Stromal cell of bone marrow (primary cell): ENCODE measurements at places on chromosomes 3 and 15.

DNA sequence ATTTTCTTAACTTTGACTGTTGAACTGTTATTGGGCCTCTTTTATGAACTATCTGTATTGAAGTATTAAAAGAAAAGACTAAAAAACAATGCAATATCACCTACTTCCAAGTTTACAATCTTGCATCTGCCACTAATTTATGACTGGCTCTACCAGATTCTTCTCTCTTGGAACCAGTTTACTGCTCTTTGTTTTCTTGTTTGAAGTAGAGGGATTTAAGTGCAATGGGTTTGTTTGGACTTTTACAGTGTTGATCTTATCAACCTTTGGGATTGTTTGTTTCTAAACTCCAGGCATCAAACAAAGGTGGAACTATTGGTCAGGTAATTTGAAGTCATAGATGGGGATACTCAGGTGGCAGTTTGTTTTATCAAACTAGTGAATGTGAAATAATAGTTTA, 43.0 kb upstream of the MEIS2 start:
- DNase-seq = no peak

DNA sequence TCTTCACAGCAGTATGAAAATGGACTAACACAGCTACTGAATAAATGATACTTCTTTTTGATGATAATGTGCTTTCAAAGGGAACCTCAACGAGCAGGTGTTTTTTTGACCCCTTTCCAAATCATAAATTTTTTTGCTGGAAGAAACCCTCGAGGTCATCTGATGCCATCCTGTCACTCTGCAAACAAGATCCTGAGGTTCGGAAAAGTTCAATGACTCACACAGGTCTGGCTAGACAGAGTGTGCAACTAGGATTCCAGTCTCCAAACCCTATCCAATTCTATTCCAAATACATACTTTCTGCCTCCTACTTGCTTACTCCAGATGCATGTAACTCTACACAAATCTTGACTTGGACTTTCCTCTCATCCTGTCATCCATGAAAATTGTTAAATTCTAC, 124.7 kb downstream of the NEDD4 start:
- DNase-seq = no peak

GRCh38 chr15:29135309-29135657, 134.3 kb downstream of the NSMCE3 start:
- DNase-seq = no peak

DNA sequence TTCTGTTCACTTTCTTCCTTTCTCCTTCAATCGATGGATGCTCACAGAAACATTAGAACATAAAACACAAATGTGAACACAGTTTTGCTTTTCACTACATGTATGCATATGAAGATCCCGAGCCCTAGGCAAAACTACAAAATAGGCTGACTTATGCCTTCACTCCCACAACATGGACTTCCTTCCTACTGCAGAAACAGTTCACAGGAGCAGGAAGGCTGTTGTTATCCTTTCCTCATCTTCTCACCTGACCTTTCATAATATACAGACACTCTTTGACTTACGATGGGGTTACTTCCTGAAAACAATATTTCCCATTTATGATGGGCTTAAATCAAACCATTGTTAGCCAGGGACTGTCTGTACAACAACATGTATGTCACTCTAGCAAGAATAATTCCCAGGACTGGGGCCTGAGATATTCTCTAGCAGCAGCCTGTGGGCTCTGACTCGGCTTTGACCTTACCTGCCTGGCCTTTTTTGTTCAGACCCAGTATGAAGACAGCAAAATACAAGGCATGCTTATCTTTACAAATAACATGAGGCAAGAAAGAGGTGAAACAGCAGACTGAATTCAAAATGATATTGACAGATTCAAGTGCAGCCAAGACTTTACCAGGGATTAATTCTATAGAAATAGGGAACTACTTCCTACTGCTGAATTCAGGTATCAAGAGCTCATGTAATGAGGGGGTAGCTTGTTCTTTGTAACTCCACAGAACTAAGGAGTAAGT, 51.8 kb upstream of the PLXND1 start:
- DNase-seq = no peak

DNA sequence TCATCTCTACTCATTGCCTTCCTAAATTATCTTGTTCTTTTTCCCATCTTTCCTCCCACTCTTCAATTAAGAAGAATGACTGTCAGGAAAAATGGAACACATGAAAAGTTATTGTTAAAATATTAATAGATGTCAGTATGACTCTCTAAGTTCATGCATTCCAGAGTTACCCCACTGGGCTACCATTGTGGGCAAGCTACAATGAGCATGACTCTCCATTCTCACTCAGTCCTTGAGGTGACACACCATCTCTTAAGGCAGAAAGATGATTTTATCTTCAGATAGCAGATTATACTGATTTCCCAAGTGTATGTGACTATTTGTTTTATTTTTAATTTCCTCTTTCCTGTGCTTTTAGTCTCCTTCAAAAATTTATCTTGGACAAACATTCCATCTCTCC, 144.3 kb downstream of the ALCAM start:
- no peak for DNase-seq

DNA sequence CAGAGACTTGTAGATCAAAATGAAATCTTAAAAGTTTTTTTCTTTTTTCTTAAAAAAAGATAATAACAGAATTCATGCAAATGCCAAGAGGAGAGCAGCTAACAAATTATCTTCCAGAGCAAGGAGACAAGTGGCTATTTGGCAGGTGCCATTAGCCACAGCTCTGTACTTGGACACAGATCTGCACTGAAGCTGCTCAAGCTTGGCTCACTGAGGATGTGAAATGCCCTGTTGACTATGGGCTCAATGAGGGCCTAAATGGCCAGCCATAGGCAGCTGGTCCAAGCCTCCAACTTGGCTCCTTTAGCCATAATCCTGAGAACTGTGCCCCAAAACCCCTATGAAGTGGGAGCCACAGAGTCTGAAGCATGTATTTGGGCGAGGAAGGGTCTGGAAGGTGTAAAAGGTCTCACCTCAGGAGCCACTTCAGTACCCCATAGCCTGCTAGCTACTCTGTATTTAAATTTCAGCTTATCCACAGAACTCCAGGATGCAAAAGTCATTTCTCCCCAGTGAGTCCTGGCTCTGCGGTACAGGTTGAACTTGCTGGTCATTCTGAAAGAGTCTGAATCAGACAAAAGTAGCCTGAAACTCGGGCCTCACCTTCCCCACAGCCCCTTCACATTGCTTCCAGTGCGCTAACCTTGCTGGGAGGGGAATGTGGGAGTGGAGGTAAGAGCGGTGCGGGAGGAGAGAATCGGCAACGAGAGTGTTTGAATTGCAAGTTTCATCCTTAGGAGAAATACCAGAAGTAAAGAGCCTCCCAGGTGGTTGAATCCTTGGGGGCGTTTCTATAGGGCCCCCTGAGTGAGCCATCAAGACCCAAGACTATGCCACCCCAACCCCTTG, 48.0 kb downstream of the ZIC4 start:
- DNase-seq = no peak

- DNase-seq = peak; percentile 58
These were observed 664 bp downstream of the PARP3 start for GRCh38 chr3:51942603-51943450.

GRCh38 chr15:41876007-41876406, 17.8 kb downstream of the SPTBN5 start:
- DNase-seq = no peak

DNA sequence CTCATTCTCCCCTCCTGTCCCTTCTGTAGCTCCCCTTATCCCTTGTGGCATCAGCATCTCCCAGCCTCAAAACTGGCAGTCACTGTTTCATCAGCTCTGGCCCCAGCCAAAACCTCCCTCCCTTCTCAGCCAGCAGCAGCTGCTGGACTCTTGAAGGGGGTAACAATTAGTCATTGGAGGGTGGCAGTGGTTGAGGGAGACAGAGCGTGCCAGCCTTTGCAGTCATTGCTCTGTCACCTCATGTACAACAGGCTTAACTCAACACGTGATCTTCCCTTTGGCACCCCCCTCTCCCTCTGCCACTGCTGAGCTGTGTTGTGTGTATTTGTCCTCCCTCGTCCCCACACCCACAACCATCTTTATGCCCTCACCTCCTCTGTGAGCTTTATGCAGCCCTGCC, 28.2 kb downstream of the RBP2 start:
- no peak for DNase-seq

- DNase-seq = no peak
These were observed 27.8 kb upstream of the IGDCC4 start for GRCh38 chr15:65450556-65450955.

- DNase-seq = no peak
These were observed 101.7 kb upstream of the MANF start for GRCh38 chr3:51283421-51283820.

- DNase-seq = no peak
These were observed 34.4 kb downstream of the POC1A start for GRCh38 chr3:52119826-52120225.

DNA sequence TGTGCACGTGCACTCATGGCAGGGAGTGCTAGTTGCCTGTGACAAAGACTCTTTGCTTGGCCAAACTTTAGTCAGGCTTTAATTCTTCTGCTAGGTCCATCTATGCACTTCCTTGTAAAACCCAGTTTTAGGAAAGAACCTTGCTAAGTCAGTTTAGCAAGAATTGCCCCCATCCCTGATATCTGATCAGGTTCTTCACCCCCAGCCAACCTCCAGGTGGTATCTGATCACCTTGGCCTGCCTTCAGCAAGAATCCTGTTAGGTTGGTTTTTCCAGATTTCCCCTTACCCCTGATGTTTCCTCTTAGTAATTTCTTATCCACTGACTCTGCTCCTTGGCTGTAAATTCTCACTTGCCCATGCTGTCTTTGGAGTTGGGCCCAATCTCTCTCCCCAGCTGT, 8.4 kb downstream of the HSPBAP1 start:
- DNase-seq = no peak

GRCh38 chr3:195094191-195094921, 176.6 kb downstream of the XXYLT1 start:
- DNase-seq = no peak

- no peak for DNase-seq
These were observed 16.3 kb downstream of the SLC6A20 start for GRCh38 chr3:45779746-45780735.

- DNase-seq = no peak
These were observed 20.2 kb downstream of the AKAP13 start for GRCh38 chr15:85400606-85401005.

DNA sequence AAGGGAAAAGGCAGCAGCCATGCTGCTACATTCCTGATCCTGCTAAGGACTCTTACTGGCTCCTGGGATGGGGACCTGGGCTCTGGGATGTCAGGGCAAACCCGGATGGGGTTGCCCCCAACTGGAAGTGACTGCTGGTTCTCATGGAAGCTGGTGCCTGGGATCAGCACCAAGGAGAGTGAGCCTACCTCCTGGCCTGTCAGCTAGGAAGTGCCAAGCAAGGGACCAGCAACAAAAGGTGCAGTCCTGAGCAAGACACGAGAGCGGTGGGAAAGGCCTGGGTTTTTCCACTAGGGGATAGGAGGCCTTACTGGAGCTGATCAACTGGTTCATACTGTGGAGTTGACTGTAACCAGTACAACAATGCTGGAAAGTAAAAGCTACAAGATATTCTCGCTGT, 47.9 kb upstream of the SYNM start:
- no peak for DNase-seq

DNA sequence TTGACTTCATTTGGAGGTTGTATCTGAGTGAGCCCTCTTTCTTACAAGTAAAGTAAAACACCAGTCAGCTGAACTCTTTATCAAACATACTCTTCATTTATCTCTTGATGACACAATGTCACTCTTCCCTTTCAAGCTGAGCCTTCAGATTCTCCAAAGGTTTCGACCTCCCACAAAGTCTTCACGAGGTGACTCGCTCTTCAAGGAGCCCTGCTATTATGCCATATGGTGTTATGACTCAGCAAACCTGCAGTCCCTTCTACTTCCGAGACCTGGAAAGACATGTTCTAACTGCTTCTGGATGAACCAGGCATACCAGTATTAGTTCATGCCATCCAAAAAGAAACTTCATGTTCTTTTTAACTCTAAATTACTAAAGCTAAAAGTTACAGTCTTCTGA, 23.1 kb downstream of the AADAC start:
- DNase-seq = no peak

DNA sequence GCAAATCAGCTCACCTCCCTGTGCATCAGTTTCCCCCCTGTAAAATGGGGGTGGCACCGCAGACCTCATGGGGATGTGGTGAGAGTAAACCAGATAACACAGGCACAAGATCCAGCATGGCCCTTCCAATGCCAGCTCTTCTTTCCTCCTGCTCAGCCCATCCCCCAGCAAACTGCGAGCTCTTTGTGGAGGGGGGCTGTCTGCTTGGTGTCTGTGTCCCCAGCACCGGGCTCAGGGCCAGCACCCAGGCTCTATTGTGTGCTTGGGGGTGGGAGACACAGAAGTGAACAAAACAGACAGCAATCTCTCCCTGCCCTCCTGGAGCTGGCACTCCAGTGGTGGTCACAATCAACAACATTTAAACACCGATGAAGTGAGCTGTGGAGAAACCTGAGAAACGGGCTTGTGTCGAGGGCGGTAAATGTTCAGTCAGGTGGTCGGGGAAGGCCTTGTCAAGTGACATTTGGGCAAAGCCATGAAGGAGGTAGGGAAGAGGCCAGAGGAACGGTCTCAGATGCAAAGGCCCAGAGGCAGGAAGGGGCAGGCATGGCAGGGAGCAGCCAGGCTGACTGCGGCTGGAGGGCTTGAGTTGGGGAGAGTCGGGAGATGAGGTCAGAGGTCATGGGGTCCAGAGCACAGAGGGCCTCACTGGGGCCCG, 28.4 kb downstream of the GRIP2 start:
- no peak for DNase-seq

GRCh38 chr15:51240066-51240465, 98.3 kb downstream of the CYP19A1 start:
- no peak for DNase-seq

- DNase-seq = peak; percentile 54
These were observed 214.8 kb downstream of the ZMAT3 start for GRCh38 chr3:178856804-178857203.

GRCh38 chr3:26484140-26484539, 138.4 kb upstream of the LRRC3B start:
- DNase-seq = no peak

GRCh38 chr3:141642215-141642614, 95.9 kb upstream of the RNF7 start:
- DNase-seq = no peak

DNA sequence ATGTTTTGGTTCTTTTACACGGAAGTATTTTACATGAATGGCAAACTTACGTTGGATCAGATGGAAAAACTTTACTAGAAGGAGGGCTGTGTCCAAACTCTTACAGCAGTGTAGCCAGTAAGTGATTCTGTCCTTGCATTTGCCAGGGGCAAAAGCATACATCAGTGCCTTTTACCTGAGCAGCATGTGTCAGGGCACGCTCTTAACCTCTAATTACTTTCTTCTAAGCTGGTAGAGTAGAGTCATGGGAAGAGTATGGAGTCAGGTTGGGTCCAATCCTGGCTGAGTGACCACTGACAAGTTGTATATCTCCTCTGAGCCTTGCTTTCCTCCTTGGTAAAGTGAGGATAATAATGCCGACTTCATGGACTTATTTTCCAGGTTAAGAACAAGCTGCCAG, 47.1 kb downstream of the RYR3 start:
- DNase-seq = no peak
